ENCODE measurements at places on chromosomes 2 and 18. TPM values are rescaled to one million over a fixed set of nuclear protein-coding genes. Genes with fewer than 3 reads are reported as not detected.

IL36G gene
- total RNA-seq, result not detected

NAT8 gene
- not detected for total RNA-seq

C1GALT1C1L gene
- total RNA-seq, result 0.83 TPM

LONRF2 gene
- 37.9 TPM for total RNA-seq

- no peak for DNase-seq
Measured at GRCh38 chr18:43800584-43800983, 523.3 kb upstream of the SYT4 start.

DNA sequence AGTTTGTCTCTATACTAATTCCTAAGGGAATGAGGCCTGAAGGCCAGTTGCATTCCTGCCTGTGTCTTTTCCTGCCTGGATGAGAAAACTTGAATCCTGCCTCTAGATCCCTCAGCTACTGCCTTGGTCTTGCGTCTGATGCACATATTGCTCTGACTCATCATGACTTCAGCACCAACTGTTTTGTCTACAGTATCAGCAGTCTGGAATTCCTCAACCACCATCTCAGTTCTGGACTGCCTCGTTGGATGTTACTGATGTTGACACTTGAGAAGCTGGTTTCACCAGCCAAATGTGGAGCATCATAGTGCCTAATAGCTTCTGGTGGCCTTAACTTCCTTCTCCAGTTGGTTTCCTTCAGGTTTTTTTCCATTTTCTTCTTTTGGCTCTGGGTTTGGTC is 211.0 kb downstream of the CTNNA2 start:
- DNase-seq, result no peak

DNA sequence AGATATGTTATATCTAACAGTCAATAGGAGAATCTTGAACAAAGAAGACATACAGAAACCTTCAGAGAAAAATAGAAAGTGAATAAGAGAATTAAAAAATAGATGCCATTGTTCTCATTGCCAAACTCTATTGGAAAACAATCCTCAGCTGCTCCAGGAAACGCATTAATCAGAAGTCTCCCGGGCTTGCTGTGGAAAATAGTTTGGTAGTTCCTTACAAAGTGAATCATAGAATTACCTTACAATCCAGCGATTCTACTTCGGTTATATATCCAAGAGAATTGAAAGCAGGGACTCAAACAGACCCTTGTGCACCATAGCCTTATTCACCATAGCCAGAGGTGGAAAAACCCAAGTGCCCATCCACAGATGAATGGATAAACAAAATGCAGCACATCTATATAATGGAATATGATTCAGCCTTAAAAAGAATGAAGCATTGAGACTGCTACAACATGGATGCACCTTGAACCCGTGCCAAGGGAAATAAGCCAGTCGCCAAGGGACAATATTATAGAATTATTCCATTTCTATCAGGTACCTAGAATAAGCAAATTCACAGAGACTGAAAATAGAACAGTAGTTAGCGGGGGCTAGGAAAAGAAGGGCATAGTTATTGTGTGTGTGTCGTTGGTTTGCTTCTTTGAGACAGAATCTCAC is 21.9 kb upstream of the CHRNA1 start:
- no peak for DNase-seq

- DNase-seq, result no peak
Measured at GRCh38 chr2:231359441-231359840, 36.1 kb upstream of the B3GNT7 start.

DNA sequence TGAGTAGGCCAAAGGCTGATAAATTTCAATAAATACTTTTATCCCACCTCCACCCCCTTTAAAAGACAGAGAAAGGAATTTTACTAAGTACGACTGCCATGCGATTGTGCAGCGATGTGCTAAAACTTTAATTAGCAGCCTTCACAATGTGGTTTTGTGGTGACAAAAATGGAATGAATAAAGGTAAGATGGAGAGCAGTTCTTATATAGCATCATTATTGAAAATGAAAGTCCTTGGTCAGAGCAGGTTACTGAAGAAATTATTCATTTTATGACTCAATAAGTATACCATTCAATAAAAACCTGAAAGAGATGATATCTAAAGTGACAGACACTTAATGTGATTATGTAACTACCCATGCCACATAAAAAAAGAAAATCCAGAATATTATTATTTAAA is 33.2 kb upstream of the MTIF2 start:
- DNase-seq, result no peak

DNA sequence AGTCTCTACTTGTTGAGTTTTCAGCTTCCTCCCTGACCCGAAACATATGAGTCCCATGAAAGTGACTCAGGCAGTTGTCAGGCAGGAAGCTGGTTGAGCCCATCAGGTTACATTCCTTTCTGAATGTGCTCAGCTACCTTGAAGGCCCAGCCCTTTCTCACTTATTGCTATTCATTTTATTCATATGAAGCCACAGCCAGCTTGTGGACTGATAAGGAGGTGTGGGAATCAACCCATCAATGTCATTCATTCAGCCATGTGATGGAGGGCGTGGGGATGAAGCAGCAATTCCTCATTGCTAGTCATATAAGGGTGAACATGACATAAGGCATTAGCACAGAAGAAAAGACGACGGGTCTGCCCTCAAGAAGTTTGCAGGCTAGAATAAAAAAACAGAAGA is 5.3 kb upstream of the VPS4B start:
- DNase-seq, result no peak
